NCI-H446 treated with DMSO at 0.1 percent for 48 hours (cell line): ENCODE measurements at places on chromosomes 2 and 18.
A peak's percentile ranks its signal among the peaks of the same experiment; 100 is the strongest.

GRCh38 chr2:157758586-157758985 is 117.5 kb downstream of the ACVR1 start:
- no peak for DNase-seq

- DNase-seq = no peak
Measured at GRCh38 chr2:180205621-180206235, 198.6 kb upstream of the CWC22 start.

GRCh38 chr2:3186766-3187165 is 190.9 kb downstream of the EIPR1 start:
- no peak for DNase-seq

DNA sequence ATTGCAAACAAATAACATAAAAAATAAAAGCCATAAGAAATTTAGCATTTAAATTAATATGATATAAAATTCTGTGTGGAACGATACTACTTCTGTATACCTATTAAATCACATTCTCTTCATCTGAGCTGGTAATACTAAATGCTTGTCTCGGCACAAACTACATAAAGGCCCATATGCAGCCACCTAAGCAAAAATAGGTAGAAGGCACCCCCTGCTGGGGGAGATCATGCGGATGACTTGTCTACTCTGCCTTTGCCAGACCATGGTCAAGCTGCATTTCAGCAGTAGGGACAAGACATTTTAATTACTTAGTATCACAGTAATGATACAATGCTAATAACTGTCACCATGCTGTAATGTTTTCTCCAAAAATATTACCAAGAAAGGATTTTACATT is 108.0 kb downstream of the CDH19 start:
- peak; percentile 59 for DNase-seq

DNA sequence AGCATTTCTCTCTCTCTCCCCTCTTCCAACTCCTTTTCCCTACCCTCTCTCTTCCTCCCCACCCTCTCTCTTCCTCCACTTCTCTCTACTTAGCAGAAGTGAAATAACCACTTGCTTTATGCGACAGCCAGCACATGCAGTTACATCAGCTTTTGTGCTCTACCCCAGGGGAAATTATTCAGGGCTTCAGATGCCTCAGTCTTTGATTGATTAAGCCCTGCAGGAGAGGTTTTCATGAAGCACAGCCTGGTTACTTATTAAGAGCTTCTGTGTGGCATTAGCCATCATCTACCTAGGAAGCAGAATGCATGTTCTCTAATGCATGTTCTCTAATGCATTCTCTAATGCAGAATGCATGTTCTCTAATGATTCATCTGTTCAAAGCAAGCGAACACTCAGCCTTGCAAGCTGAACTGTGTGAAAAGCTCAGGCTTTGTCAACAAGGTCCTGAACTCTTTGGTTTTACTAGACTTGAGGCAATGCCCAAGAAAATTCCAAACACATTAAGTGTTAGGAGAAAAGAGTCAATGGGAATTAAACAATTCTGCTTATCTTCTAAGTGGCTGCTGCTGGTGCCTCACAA is 56.1 kb downstream of the LHCGR start:
- no peak for DNase-seq

- no peak for DNase-seq
Measured at GRCh38 chr2:30448308-30448707, 1.3 kb downstream of the LCLAT1 start.

DNA sequence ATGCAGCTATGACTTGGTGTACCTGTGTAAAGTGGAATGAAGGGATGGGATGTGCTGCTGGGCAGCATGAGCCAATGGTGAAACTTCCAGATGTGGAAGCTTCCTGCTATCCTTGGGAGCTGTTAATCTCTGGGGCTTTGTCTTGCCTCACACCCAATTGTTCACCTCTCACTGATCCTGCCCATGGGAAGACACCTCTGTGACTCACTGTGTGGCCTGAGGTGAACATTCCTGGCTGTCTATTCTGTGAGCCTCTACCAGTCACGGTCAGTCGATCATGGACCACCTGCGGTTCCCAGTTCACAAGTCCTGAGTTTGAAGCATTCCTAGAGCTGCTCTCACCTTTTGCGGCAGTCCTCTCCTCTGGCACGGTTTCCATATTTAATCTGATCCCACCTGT is 12.1 kb downstream of the NEURL3 start:
- DNase-seq = no peak

DNA sequence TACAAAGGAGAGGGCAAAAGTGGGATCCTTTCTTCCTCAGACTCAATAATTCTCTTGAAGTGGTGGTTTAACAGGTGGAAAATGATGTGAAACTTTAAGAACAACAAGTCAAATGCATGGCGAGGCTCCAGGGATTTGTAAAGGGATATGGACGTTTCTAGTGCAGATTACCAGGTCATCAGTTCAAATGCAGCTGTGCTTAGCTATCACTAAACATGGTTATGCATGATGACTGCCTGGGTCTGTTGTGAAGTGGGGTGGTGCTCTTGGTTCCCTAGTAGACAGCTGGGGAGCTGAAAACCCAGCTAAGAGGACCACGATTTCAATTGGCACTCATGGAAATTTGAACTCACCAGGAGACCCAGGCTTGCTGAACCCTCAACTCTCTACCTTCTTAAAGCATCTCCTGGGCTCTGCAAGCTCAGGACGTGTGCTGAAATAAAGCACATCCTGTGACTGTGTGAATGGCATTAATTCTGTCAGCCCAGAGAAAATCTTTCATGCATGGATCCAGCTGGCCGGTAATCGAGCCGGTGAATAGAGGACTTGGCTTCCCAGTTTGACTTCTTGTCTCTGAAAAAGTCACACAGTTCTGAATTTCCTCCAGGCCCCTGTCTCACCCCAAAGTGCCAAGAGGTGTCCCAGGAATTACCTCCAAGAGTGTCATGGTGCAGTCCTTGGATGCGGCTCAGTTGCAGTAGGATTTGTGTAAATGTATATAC is 146.1 kb downstream of the MTX2 start:
- no peak for DNase-seq

DNA sequence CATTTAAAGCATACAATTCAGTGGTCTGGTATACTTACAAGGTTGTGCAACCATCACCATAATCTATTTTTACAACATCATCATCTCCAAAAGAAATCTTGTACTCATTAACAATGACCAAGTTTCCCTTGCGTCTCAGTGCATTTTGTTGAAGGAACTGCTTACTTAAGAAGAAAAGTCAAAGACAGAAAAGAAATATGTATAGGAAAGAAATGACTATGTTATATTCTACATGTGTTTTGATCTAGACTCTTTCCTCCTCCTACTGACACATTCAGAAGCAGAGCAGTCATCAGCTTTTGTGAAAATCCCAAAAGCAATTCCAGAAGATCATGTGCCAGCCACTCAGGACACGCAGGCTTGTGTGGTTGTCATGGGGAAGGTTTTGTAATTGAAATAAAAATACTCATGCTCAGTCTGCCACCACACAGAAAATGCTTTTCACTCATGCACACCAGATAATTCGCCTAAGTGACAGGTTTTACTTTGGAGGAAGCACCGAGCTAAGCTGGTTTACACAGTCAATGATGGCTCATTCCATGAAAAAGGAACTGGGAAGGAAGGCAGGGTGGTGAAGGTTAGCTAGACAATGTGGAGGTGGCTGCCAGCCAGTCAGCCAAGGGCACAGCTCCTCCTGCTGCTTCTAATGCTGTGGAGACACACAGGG is 158.5 kb upstream of the REV1 start:
- no peak for DNase-seq

DNA sequence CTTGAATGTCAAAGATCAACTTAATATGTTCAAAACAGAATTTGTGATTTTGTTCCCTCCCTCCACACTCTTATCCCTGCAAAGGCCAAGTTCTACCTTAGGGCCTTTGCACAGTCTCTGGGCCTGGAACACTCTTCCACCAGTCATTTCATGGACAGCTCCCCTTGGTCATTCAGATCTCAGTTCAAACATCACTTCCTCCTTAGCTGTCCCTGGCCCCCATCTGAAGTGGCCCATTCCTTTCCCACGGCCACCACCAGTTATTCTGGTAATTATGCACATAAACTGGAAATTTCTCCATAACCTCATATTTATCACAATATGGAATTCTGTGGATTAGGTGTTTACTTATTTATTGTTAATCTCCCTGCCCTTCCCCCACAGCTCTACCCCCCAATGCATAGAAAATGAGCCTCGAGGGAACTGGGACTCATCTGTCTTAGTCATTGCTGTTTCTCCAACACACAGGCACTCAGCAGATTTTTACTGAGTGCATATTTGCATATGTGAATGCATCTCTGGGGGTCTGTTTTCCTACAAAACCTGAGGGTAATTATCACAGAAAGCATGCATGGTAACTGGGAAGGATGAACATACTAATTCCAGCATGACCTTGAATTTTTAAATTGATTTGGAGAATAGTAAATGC is 35.5 kb upstream of the SPTBN1 start:
- no peak for DNase-seq

- no peak for DNase-seq
Measured at GRCh38 chr2:38742797-38743559, 8.2 kb downstream of the SRSF7 start.

DNA sequence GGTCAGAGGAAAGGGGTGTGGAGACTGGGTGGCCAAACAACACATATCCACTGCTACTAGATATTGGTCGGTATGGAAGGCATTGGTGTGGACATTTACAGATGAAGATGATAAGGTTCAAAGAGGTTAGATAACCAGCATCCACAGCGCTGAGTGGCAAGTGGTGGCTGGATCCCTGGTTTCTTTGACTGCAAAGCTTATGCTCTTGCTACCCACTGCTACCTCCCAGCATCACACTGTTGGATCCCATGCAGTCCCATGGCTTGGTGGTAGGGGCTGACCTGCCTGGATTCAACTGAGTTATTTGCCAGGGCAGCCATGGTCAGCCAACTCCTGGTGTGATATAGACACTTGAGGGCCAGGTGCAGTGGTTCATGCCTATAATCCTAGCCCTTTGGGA is 53.6 kb downstream of the DDX1 start:
- DNase-seq = no peak

GRCh38 chr2:8394131-8394530 is 287.7 kb upstream of the ID2 start:
- DNase-seq = no peak

DNA sequence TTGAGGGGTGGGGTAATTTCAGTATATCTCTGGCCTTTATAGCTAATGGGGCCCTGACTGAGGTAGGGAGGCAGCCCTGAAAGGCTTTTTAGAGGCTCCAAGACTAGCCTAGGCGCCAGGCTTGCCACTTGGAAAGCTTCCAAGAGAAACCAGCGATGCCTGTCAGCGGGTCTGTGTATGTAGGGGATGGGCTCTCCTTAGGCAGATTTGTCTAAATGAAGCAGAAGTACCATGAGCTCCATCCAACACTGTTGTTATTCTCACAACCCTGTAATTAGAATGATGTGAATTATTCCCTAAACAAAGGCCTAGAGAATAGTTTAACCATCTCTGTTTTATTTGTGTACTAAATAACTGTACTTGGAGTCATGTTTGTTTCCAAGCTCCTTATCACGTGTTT is 138.1 kb downstream of the B3GNT2 start:
- DNase-seq = peak; percentile 24

DNA sequence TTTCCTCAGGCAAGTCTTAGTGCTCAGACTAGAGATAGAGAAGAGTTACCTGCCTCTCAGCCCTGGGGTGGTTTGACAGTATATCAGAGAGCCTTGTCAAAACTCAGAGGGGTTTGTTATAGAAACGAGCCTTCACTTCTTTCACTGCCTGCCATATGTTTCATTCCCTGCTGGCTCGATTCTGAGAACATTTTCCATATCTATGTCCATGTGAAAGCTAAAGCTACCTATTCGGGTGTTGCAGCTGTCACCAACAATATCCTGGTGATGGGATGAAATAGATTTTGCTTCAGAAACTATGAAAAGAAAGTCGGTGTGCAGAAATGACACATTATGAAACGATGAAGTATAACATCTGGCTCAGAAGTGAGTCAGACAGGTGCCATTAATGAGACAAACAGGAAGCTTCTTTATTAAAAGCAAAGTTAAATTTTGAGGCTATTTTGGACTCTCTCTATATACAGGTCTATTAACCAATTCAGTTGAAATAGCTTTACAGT is 56.1 kb upstream of the TANK start:
- no peak for DNase-seq

DNA sequence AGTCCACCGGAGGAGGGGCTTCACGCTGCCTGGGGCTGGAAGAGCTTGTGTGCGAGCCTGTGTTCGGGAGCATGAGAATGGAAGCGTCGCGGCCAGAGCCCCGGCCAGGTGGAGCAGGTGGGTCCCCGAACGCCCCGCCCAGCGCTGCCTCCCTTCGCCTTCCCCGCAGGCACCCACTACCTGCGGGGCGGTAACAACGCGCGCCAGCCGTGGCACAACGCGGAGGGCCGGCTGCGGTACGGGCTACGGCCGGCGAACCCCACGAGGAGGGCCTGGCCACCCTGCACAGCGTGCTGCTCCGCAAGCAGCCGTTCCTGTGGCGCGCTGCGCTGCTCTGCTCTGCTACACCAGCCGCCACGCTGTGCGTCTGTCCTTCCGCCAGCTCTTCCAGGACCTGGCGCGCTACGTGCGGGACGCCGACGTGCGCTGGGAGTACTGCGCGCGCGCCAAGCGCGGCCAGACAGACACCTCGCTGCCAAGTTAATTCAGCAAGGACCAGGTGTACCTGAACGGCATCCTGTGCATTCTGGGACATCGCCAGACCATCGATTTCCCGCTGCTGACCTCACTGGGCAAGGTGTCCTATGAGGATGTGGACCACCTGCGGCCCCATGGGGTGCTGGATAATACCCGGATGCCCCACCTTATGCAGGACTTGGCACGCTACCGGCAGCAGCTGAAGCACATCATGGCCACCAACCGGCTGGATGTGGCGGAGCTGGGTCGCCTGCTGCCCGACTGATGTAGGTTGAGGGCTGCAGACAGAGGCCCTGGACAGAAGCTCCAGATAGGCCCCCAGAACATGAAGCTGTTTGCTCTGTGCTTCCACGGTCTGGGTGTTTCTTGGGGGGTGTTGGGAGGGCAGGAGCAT is 200.6 kb downstream of the NAPG start:
- DNase-seq = no peak

- DNase-seq = no peak
Measured at GRCh38 chr18:27778441-27778840, 398.5 kb downstream of the CDH2 start.

- no peak for DNase-seq
Measured at GRCh38 chr2:175147186-175147585, 20.8 kb downstream of the ATF2 start.

- DNase-seq = no peak
Measured at GRCh38 chr2:181189951-181190350, 209.5 kb downstream of the UBE2E3 start.

- no peak for DNase-seq
Measured at GRCh38 chr2:144454466-144455287, 65.2 kb downstream of the ZEB2 start.

DNA sequence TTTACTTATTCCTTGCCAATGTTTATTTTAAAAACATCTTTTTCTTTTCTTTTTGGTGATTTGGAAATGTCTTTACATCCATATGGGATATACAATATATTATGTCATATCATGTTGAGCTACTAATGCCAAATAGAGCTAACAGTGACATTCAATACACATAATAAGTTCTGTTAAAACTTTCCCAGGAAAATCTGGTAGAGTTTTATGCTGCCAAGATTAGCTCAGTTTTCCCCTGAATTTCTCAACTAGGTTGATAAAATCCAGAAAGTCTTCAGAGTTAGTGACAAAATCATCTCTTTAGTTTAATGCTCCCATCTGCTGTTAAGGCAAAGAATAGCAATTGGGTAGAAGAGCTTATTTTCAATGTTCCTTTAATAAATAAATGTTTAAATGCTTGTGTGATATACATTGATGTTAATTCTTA is 9.9 kb downstream of the COL3A1 start:
- peak; percentile 70 for DNase-seq
